CD4-positive, alpha-beta T cell (primary cell): ENCODE measurements at places on chromosomes 7 and 10. TPM values are rescaled to one million over a fixed set of nuclear protein-coding genes. Genes with fewer than 3 reads are reported as not detected.

DNA sequence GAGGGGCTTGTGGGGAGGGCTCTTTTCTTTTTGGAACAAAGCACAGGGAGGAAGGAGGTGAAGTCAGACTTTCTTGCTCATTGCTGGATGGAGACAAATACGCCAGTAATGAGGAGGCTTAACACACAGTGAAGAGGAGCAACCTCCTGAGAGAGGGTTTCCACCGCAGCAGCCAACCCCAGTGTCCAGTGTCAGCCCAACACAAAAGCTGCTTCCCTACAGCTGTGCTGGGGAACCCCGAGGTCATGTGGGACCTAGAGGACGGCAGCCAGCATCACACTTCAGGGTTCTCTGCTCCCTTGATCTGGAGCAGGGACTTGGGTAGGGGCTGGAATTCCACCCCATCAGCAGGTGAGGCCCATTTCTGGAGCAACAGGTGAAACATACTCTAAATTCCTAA is 7.7 kb downstream of the BLNK start:
- no peak for DNase-seq

DNA sequence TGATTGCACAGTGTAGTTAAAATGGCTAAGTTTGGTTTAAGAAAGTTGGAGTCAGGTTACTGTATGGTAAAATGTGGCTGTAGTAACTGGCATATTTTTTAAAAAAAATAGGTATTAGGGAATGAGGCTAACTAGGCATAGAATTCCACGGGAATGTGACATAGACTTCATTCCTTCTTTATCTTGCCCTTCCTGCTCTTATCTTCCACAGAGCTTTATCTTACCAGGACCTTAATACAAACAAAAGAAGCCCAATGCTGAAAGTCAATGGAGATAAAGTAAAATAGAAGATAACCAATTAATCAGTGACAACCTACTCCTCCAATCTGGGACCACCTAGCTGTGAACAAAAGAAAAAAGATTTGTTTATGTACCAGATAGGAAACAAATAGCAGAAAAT is 58.1 kb downstream of the TET1 start:
- no peak for DNase-seq

GRCh38 chr10:78044179-78044578 is 10.5 kb downstream of the RPS24 start:
- no peak for DNase-seq

- peak; percentile 47 for DNase-seq
Measured at GRCh38 chr7:139108266-139109187, 993 bp downstream of the ZC3HAV1 start.

DNA sequence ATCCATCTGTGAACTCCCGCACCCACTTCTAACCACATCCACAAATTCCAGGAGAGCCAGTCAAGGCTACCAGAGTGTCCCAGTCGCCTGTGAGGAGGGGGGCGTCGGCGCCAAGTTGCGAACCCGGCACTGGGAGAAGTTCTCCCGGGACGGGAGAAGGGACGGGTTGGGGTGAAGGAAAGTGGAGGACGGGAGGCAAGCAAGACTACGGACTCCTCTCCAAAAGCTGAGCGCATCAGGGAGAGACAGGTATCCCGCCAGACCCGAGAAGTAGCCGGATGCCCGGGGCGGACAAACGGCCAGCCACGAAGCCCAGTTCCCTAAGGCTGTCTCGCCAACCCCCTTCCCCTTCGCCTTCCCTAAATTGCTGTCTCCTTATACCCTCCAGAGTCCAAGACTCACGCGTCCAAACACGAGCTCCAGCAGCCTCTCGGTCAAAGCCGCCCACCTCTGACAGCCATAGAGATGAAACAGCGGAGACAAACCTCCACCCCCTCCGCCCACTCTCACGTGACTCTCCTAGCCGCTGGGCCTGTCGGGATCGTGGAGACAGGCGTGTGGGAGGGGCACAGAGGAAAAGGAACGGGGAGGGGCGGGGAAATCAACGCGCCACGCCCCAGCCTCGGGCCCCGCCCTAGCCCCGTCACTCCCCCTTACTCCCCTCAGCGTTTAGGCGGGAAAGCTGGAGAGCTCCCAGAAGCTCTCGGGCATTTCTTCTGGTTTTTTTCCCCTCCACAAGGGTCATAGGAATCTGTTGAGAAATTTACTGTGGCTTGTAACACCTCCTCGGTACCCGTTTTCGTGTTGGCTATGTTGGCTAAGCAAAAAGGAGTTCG is at the start of gene MICU1:
Gene MICU1 (minus strand): TSS at position 472 of the 836 bp plus-strand sequence. CDS start 59,286 bp downstream, outside the sequence.
- DNase-seq, result peak; percentile 97

GRCh38 chr10:50382576-50383023 is 131.3 kb upstream of the ASAH2 start:
- no peak for DNase-seq

DNA sequence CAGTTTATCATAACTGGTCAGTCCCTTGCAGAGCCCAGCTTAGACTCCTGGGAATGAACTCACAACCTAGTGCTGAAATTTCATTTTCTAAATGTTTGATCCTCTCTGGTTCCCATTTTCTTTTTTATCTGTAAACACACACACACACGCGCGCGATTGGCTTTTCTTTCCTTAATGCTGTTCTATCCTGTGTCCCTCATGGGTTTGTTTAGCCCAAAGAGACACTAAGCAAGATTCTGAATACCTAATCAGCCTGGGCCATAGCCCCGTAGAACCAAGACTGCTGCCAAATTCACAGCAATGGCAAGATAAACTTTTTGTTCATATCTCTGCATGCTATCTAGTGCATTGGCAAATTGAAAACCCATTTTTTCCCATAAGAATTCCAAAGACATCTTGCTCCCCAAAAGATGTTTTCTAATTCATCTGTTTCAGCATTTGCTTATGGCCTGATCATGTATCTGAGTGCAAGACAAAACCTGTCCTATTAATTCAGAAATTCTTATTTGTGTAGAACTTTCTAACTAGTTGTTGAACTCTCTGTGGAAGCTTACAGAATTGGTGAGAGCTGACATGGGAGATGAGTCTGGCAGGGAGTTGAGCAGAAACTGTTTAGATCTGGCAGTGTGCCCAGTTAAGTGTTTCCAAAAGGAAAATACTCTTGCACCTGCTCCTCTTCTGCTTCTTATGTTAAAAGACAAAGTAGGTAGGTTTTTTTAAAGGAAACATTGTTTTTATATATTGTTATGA is 1.8 kb upstream of the IFIT1 start:
- no peak for DNase-seq

Gene SPDYE2
- total RNA-seq, result 0.33 TPM

DNA sequence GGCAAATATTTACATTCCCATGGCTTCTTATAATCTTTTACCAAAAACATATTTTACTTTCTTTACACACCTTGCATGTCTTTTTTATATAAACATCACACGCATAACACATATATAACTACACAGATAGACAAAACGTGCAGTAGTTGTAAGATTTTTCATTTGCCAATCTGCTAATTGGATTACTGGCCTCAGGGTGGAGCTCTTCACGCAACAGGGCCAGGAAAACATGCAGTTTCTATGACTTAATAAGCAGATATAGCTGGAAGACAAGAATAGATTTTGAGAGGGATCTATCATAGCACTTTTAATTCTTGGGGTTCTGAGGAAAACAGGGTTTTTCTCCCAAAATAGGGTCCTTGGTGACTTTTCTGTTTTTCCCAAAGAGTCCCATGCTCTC is 12.7 kb downstream of the ACADSB start:
- DNase-seq, result no peak

DNA sequence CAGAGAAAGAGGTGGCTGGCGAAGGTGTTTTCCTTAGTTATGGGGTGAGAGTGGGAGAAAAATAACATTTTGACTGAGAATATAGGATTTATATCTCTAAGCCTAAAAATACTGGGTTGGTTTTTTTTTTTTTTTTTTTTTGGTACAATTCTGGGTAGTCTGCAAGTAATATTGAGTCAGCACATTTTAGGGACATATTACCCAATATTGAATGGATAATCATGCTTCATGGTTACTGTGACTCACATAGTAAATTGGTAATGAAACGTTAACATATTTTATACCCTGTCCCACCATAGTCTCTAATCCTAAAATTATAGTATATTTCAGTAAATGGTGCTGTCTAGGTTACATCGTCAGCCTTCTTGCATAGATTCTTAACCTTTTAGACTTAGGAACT is 91.4 kb downstream of the TPST1 start:
- no peak for DNase-seq

Gene KIAA1217
- total RNA-seq, result not detected

- no peak for DNase-seq
Measured at GRCh38 chr10:13978533-13979115, 352.1 kb downstream of the FRMD4A start.

GRCh38 chr10:4450981-4451908 is 374.8 kb upstream of the AKR1E2 start:
- no peak for DNase-seq

Gene CALD1
- not detected for total RNA-seq

DNA sequence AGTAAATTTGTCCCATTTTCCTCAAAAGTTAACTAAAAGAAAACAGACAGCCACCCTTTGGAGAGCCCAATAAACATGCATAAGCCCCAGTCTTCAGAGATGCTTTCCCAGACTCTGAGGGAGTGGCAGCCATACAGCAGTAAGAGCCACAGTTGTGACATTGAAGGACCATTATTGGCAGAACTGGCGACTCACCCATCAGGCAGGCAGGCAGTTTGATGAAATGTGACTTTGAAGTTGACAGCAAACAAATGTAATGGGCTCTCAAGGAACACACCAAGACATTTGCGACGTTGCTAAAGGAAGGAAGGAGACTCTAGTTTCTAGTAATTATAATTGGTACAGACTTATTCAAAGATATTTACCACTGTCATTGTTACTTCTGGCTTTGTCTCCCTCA is 287.5 kb upstream of the PHYHIPL start:
- DNase-seq, result no peak

GRCh38 chr7:77757589-77757988 is 40.6 kb downstream of the TMEM60 start:
- DNase-seq, result no peak

Gene BUB3
- 167 TPM for total RNA-seq

DNA sequence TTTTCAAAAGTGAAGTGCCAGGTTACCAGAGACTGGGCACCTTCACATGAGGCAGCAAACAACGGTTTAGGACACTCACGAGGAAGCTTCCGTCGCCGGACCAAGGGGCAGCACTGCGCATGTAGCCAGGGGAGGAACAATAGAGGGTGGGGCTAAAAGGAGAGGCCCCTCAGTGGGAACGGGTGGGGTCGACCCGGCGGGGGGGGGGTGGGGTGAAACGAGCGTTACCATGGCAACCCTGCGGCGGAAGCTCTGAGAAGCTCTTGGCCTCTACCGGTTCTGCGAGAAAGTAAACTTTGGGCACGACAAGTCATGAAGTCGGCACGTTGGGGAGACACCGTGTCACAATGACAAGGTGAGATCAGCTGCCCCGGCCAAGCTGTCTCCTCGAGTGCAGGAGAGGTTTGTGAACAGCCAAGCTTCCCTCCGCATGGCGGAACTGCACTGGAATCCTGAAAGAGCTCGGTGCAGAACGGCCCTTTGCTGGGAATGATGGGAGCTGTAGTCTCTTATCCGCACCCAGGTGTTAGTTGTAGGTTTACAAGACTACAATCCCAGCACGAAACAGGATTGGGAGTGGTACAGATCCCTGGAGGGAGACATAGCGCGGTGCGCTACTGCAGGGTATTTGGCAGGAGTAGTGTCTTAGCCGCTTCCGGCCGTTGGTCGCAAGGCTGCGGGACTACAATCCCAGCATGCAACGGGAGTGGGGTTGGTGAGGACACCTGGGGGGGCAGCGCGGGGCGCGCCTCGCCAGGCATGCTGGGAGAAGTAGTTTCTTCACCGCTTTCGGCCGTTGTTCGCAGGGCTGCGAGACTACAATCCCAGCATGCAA is 72.8 kb upstream of the ZNF722 start:
- DNase-seq, result peak; percentile 83

GRCh38 chr10:83492004-83492403 is 647.3 kb upstream of the GHITM start:
- no peak for DNase-seq

Gene SYCE1
- 0.42 TPM for total RNA-seq

GRCh38 chr7:111486472-111487142 is 75.7 kb downstream of the IMMP2L start:
- DNase-seq, result no peak

GRCh38 chr10:31209478-31209877 is 109.5 kb upstream of the ZEB1 start:
- DNase-seq, result no peak

Gene DKK1
- total RNA-seq, result not detected

Gene GRK5
- total RNA-seq, result 20.8 TPM

- no peak for DNase-seq
Measured at GRCh38 chr10:9603972-9604371, 1413.7 kb upstream of the CELF2 start.

Gene UCMA
- total RNA-seq, result not detected

Gene EVX1
- 0.25 TPM for total RNA-seq

GRCh38 chr7:116820149-116820548 is 42.2 kb upstream of the CAPZA2 start:
- DNase-seq, result no peak

Gene KLF14
- not detected for total RNA-seq

Gene LBX1
- total RNA-seq, result not detected

Gene OR2A42
- total RNA-seq, result not detected

DNA sequence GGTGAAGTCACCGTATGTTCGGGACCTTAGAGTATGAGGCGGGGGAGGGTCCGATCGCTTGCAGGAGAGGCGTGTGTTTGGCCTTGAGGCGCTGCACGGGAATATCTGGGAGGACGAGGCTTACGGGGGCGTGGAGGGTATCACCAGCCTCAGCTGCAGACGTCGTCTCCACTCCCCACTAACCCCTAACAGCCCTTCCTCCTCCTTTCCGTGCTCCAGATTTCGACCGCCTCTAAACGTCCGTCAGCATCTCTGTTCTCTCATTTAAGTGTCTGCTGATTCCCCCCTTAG is 23.5 kb upstream of the ZNF12 start:
- no peak for DNase-seq

GRCh38 chr7:107016312-107016711 is 28.2 kb upstream of the PRKAR2B start:
- DNase-seq, result no peak

Gene DPYSL4
- 0.96 TPM for total RNA-seq

DNA sequence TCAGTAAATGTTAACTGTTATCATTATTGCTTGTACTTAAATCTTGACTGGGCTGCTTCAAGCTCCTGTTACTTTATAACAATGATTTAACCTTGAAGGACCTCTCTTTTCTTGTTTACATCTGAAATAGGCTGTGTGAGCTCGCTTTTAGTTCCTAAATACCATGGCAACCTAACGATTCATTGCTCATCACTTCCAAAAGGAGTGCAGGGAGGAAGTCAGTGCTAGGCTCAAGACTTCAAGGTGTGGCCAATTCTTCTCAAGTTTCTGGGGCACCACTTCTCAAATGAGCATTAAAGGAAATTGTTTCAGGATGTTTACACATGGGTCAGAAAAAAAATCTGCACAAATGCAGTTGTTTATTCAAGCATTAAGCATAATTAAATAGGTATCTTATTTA is 284.2 kb downstream of the MTERF1 start:
- DNase-seq, result no peak

Gene RBP3
- not detected for total RNA-seq

Gene PRSS37
- total RNA-seq, result not detected

Gene C10orf143
- 4.3 TPM for total RNA-seq
